ENCODE measurements at places on chromosomes 12 and 14. TPM values are rescaled to one million over a fixed set of nuclear protein-coding genes. Genes with fewer than 3 reads are reported as not detected.

Gene PARP2
- total RNA-seq: 44.4 TPM

Gene TMCC3
- total RNA-seq: 2.4 TPM

Gene PMEL
- total RNA-seq: 1.3 TPM

Gene ATL1
- total RNA-seq: 0.66 TPM

Gene FGD4
- total RNA-seq: 9.0 TPM

Gene POTEG
- total RNA-seq: not detected

Gene SPX
- total RNA-seq: 3.5 TPM

Gene PRR13
- total RNA-seq: 59.5 TPM

Gene TAS2R43
- total RNA-seq: 0.97 TPM

Gene RTL1
- total RNA-seq: 0.08 TPM

Gene SALL2
- 16.4 TPM for total RNA-seq

Gene EIF2S1
- 232 TPM for total RNA-seq

Gene ADAM21
- total RNA-seq: 0.15 TPM

Gene GZMB
- not detected for total RNA-seq

Gene INHBE
- total RNA-seq: 17.0 TPM

Gene TNFAIP2
- 4.6 TPM for total RNA-seq

Gene CNIH1
- 173 TPM for total RNA-seq

Gene SPATS2
- total RNA-seq: 67.6 TPM

Gene CERS5
- total RNA-seq: 43.4 TPM

Gene CPNE6
- not detected for total RNA-seq

Gene LYZ
- total RNA-seq: 0.10 TPM

Gene CFL2
- 197 TPM for total RNA-seq

Gene MYO1H
- not detected for total RNA-seq

Gene SOS2
- 30.7 TPM for total RNA-seq

Gene PPP1R1A
- not detected for total RNA-seq

Gene CLECL1
- total RNA-seq: not detected

Gene PPP4R4
- total RNA-seq: 35.5 TPM

Gene FGF6
- total RNA-seq: not detected

Gene TOMM20L
- total RNA-seq: not detected

Gene FAM161B
- total RNA-seq: 0.94 TPM

Gene KCNC2
- not detected for total RNA-seq

Gene B4GALNT3
- 33.0 TPM for total RNA-seq

Gene HECTD4
- 13.1 TPM for total RNA-seq

Gene CMAS
- total RNA-seq: 35.5 TPM

Gene INHBC
- total RNA-seq: 0.28 TPM

Gene MYH6
- not detected for total RNA-seq

Gene GLIPR1L1
- not detected for total RNA-seq

Gene EXOC3L4
- not detected for total RNA-seq

Gene LRCOL1
- total RNA-seq: not detected

Gene DNAH10
- 5.6 TPM for total RNA-seq

Gene ABCC9
- total RNA-seq: 1.2 TPM

Gene ZFHX2
- 0.04 TPM for total RNA-seq

Gene PLBD1
- not detected for total RNA-seq

Gene BMAL2
- 10.6 TPM for total RNA-seq

Data from SJCRH30 (cell line).